NCI-H187 (cell line): ENCODE measurements at places on chromosomes 1 and 21.

- no peak for DNase-seq
These were observed 28.8 kb downstream of the SLC5A9 start for GRCh38 chr1:48251323-48251722.

GRCh38 chr1:22222723-22223122 lies 79.8 kb upstream of the WNT4 start:
- no peak for DNase-seq

GRCh38 chr1:228849011-228849541 lies 113.8 kb downstream of the RHOU start:
- DNase-seq = no peak

DNA sequence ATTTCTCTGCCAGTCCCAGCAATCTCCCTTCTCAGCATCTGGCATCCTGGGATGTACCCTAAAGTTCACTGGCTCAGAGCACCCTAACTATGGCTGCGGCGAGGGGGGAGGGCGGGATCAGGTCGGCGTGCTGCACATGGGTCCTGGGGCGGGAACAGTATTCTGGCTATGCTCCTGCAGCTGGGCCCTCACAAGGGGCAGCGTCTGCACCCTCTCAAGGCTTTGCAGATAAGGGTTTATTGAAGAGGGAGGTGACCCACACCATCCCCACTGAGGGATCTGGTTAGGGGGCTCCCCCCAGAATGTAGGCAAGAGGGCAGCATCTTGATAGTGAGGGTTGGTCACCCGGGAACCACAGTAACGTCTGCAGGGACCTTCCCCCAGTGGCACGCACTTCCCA lies 44.9 kb upstream of the PCBP3 start:
- DNase-seq = no peak

DNA sequence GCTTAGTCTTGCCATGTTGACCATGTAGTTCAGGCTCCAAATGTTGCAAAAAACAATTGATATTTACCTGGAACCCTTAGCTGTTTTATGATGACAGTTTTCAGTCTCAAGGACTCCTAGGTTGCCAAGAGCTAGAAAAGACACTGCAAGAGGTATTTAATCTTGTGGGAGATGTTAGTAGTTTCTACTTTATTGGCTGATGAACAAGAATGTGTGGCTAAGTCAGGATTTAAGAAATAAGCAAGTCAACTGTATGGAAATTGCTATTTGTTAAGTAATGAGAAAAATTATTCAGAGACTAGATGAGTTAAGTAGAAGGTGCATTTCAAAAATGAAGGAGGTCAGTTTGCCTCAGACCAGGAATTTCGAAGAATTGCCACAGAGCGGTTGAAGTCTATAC lies 639.7 kb upstream of the USP24 start:
- no peak for DNase-seq

GRCh38 chr21:34333121-34333739 lies 30.6 kb upstream of the KCNE2 start:
- no peak for DNase-seq

- DNase-seq = no peak
These were observed 20.9 kb upstream of the AGTRAP start for GRCh38 chr1:11714831-11715575.

DNA sequence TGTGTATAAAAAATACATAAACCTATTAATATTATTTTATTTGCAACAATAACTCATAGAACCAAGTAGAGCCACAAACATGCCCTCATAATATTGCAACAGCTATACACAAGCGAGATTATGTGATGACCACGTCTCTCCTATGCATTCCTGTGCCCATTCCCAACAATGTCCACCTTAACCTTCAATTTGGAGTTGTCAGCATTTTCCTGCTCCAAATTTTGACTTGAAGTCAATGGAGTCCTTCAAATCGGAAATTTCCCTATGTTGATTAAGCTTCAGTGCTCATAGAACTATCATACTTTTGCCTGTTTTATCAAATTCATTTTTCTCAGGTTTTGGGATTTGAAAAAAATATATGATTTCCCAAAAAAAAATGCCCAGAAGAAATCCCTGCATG lies 27.4 kb upstream of the FAM20B start:
- DNase-seq = no peak

DNA sequence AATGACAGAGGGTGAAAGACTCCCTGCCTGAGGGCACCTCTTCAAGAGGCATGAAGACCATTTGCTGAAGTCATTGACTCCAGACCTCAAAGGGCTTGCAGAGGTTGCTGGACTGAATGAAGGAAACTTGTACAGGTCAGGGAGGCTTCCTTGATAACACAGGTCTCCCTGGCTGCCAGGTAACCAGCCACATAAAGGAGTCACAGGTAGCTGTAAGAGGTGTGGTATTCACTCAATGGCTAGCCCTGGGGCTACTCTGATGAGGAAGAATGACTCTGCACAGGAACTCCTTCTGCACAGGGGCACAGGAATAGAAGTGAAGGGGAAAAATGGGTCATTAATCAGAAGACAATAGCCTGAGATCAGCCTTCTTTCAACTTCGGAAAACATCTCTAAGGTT lies 187.5 kb downstream of the LMX1A start:
- no peak for DNase-seq

DNA sequence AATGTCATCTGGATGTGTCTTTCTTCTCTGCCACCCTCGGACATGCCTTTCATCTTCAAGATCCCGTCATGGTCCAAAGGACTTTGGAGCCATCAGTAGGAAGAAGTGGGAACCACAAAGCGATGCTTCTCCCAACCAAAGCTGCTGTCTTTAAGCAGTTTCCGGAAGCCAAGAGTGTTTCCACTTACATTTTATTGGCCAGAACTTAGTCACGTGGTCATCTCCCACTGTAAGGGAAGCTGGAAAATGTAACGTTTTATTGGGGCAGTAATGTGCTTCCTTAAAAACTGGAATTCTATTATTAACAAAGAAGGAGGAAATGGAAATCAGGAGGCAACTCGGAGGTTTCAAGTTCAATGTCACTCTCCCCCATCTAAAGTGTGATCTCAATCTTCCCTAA lies 170.8 kb downstream of the ATG4C start:
- no peak for DNase-seq

DNA sequence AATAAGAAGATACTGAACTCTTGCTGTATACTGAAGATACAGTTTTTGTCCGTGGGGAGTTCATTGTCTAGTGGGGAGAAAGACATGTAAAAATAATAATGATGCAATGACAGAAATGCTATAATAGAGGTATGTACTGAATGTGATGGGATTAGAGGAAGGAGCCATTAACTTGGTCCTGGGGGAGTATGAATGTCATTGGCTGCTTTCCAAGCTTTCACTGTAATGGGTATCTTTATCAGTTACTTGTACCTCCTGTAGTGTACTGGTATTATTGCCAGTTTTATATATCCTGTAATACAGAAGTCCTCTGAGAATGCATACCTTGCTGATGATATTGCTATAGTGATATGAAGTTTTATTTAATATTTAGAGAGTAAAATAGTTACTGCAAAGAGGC lies 7.4 kb downstream of the BTBD8 start:
- DNase-seq = no peak

- DNase-seq = no peak
These were observed 14.0 kb downstream of the FAAP20 start for GRCh38 chr1:2180297-2181245.

DNA sequence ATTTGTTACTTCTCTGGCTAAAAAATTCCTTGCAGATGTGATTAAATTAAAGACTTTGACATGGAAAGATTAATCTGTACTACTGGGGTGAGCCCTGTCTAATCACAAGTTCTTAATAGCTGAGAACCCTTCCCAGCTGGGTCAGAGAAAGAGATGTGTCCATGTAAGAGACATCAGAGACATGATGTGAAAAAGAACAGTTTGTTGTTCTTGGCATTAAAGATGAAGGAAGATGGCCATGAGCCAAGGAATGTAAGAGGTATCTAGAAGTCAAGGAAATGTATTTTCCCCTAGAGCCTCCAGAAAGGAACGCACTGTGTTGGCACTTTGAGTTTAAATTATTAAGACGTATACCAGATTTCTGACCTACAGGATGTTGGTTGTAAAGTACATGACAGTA lies 1271.5 kb upstream of the PRMT6 start:
- no peak for DNase-seq

DNA sequence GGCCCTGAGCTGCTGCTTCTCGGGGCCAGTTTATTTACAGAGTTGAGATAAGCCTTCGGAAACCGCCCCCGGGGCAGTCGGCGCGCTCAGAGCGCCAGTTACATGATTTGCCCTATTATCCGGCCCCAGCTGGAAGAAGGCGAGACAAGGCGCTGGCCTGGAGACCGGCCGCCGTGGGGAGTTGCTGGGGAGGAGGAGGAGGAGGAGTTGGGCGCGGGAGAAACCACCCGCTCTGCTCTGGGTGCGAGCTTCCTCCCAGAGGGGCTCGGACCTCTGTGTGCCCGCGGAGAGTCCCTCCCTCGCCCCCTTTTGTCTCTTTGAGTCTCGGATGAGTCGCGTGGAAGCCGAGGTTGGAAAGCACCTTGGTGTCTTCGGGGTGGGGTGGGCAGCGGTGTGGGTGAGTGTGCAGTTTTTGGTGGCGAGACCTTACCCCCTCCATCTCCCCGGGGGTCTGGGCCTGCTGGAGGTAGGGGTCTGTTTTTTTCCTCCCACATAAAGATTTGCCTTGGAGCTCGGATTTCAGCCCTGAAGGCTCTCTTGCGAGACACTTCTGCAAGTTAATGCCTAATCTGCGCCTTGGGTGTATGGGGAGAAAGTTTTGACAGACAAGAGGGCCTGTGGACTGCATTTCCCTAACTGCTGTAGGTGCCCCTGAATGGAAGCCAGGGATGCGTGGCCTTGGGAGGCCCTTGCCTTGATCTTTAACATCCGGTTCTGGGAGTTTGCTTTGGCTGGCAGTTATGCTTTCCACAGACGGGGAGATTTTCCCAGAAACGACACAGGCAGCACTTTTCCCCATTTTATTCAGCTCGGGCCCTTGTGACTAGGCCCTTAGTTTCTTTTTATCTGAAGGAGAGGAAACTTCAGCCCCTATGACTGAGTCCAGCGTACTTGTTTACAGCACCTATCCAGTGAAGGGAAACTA lies 80.0 kb downstream of the NDUFS5 start:
- DNase-seq = no peak

GRCh38 chr1:61427510-61427909 lies 297.4 kb downstream of the TM2D1 start:
- DNase-seq = no peak

DNA sequence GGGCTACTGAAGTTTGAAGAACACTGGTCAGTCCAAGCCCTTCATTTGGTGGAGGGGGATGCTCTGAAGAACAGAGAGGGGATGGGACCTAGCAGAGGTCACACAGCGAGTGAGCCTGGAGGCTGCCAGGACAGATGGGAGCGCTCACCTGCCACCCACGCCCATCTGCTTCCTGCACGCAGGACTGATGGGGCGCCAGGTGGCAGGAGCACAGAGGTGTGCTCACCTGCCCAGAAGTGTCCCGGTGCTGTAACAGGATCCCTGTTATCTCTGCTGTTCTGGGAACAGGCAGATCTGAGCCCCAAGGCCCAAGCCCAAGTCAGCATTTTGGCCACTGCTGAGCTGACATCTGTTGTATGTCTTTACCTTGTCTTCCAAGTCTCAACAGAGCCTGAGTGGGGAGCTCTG lies 40.5 kb downstream of the EPHB2 start:
- DNase-seq = peak; percentile 53

GRCh38 chr1:163807331-163808049 lies 485.7 kb downstream of the NUF2 start:
- DNase-seq = no peak

GRCh38 chr1:8789314-8790214 lies 27.9 kb downstream of the RERE start:
- DNase-seq = no peak

- DNase-seq = no peak
These were observed 5.7 kb downstream of the NTRK1 start for GRCh38 chr1:156866249-156866909.

- DNase-seq = no peak
These were observed 90.5 kb downstream of the GDAP2 start for GRCh38 chr1:117838911-117839310.

GRCh38 chr1:245671349-245671748 lies 516.6 kb downstream of the KIF26B start:
- no peak for DNase-seq

DNA sequence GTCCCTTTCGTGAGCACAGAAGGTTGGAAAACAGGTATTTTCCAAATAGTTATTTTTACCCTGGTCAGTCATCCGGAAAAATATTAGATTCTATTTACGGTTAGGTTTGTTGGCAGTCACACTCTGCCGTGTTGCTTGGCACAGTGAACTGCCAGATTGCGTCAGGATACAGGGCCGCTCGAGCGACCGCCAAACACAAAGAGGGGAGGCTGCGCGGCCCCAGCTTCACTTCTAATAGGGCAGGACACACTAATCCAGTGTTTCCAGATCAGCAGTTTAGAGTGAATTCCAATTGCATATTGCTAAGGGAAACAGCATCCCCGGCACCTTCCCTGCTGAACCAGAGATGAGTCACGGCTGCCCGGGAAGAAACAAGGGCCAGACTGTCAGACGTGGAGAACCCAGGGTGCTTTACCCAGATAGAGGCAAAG lies 22.9 kb downstream of the UMODL1 start:
- DNase-seq = no peak

DNA sequence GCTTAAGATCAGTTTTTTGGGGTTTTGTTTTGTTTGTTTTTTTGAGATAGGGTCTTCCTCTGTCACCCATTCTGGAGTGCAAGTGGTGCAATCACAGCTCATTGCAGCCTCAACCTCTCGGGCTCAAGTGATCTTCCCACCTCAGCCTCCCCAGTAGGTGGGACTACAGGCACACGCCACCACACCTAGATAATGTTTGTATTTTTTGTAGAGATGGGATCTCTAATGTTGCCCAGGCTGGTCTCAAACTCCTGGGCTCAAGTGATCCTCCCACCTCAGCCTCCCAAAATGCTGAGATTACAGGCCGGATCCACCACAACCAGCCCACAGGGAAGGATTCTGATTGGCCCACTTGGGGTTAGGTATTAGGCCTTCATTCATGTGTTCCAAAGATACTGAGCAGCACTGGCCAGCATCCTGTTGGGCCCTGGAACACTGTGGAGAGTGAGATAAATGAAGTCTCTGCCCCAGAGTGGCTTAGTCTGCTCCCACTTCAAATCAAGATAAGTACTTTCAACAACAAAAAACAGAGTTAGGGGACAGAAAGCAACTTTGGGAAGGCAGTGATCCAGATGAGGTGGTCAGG lies 54.7 kb downstream of the PTP4A2 start:
- no peak for DNase-seq

DNA sequence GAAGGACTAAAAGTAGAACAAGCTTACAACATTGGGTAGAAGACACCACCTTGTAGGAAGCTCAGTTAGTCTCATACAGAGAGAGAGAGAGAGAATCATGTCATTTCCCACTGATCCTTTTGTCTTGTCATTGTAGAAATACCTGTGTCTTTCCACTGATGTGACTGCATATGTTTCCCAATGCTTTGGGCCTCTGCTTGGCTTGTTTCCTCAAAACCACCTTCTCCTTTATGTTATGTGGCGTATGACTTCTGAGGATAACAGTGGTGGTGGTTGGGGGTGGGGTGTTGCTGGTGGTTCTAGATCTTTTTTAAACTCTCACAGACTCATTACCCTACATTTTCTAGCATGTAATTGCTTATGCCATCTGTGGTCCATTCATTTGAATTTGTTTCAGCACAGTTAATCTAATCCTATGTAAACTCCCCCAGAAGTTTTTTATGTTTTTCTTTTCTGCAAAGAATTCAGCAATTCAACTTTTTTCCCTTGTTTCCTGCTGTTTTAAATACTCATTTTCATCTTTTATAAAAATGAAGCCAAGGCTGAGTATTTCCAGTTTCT lies 9.3 kb downstream of the RGL1 start:
- DNase-seq = no peak
